Neural progenitor cell (in vitro differentiated cells): ENCODE measurements at places on chromosomes 5 and 9.
A peak's percentile ranks its signal among the peaks of the same experiment; 100 is the strongest.

DNA sequence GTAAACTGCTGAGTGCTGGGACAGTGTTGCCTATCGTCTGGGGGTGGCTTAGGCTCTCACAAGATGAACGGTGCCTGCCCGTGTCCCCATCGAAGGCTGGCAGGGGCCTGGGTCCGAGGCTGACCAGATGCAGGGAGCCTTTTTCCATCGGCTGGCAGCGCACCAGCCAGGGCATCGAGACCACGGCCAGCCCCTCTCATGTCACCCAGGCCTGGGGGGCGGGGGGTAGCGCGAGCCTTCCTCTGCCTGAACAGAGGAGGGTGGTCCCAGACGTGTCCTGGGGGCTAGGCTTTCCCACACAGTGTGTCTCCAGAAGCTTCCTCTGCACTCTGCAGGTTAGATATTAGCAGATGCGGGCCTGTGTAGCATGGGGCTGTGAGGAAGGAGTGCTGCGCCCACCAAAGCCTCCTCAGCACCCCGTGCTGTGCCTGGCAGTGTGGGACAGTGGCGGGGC, 17.3 kb downstream of the FGD3 start:
- peaks cover 14% of the 10 kb centered on the region for H3K4me1 ChIP-seq
- DNase-seq, result no peak
- H3K27me3 ChIP-seq, result no peaks in the 10 kb centered on the region

DNA sequence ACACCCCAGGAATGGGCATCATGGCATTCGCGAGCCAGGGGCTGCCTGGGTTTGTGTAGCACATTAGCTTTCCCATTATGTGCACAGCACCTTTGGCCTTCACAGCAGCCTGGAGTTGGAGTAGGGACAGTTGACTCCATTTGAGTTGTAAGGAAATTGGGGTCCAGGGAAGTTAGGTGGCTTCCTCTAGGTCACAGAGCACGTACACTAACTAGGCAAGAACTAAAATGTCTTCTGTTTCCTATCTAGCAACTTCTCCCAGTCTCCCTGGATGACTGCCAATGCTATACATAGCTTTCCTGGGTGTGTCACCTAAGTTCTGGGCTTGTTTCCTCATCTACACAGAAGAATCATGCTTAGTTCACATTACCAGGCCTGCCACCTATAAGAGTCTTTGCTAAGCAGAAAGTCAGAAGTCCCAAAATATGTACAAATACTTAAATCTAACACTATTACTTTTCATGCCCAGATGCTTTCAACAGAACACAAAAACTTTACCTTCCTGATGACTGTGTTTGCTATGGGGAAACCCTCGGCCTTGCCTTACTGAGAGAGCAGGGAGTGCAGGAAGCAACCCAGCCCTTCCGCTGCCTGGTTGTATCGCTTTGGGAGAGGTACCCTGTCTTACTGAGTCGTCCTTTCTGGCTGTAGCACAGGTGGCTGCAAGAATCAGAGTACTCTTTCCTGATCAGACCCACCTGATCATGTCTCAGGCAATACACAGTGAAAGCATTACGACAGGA, 12.0 kb downstream of the MACROH2A1 start:
- H3K27me3 ChIP-seq, result no peaks in the 10 kb centered on the region
- DNase-seq, result no peak
- H3K4me3 ChIP-seq, result no peak overlapping the region
- H3K36me3 ChIP-seq, result no peaks in the 10 kb centered on the region
- H3K27ac ChIP-seq, result no peak overlapping the region

GRCh38 chr5:175021321-175021720, 296.9 kb downstream of the MSX2 start:
- H3K4me1 ChIP-seq, result no peaks in the 10 kb centered on the region
- no peak for DNase-seq

GRCh38 chr5:103374473-103374963, 116.0 kb downstream of the MACIR start:
- H3K4me3 ChIP-seq, result no peak overlapping the region
- H3K36me3 ChIP-seq, result no peaks in the 10 kb centered on the region
- no peak overlapping the region for H3K27ac ChIP-seq
- peaks cover 3% of the 10 kb centered on the region for H3K4me1 ChIP-seq

GRCh38 chr5:157613385-157614245, 38.0 kb upstream of the ADAM19 start:
- no peaks in the 10 kb centered on the region for H3K4me1 ChIP-seq
- no peaks in the 10 kb centered on the region for H3K36me3 ChIP-seq
- H3K4me3 ChIP-seq, result no peak overlapping the region
- no peak overlapping the region for H3K27ac ChIP-seq
- H3K27me3 ChIP-seq, result no peaks in the 10 kb centered on the region

GRCh38 chr5:51397996-51398395, 14.7 kb downstream of the ISL1 start:
- peaks cover 100% of the 10 kb centered on the region for H3K27me3 ChIP-seq
- DNase-seq, result peak; percentile 62
- no peak overlapping the region for H3K4me3 ChIP-seq
- no peaks in the 10 kb centered on the region for H3K36me3 ChIP-seq
- H3K4me1 ChIP-seq, result peaks cover 27% of the 10 kb centered on the region

- no peak overlapping the region for H3K4me3 ChIP-seq
- H3K27me3 ChIP-seq, result no peaks in the 10 kb centered on the region
- H3K27ac ChIP-seq, result no peak overlapping the region
- H3K4me1 ChIP-seq, result no peaks in the 10 kb centered on the region
- DNase-seq, result no peak
- H3K36me3 ChIP-seq, result no peaks in the 10 kb centered on the region
Measured at GRCh38 chr9:132638240-132638639, 31.5 kb downstream of the DDX31 start.

GRCh38 chr5:79853028-79853427, 138.0 kb downstream of the MTX3 start:
- no peak overlapping the region for H3K27ac ChIP-seq
- H3K36me3 ChIP-seq, result no peaks in the 10 kb centered on the region
- no peak overlapping the region for H3K4me3 ChIP-seq
- H3K4me1 ChIP-seq, result peaks cover 25% of the 10 kb centered on the region
- no peak for DNase-seq

DNA sequence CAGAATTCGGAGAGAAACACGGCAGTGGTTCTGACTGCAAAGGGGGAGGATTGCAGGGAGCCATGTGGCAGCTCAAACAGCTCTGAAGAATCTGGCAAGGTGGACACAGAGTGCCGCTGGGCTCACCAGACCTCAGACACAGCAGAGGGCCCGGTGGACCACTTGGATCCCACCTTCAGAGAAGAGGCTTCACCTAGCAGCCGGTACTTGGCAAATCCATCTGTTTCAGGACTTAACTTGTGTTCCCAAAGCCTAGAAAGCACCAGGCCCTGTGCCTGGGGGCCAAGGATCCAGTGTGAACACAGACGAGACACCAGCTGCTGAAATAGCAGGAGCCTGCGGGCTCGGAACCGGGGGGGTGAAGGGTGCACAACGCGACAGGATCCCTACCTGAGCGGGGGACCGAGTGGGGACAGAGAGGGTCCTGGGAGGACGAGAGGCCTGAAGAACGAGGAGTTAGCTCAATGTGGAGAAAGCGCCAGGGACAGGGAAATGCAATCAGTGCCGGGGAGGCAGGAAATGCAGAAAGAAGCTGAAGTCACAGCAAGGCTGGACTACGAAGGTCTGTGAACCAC, 44.6 kb downstream of the BTNL9 start:
- no peaks in the 10 kb centered on the region for H3K36me3 ChIP-seq
- H3K4me1 ChIP-seq, result no peaks in the 10 kb centered on the region
- DNase-seq, result no peak
- no peak overlapping the region for H3K27ac ChIP-seq
- H3K4me3 ChIP-seq, result no peak overlapping the region

- no peaks in the 10 kb centered on the region for H3K36me3 ChIP-seq
- peaks cover 12% of the 10 kb centered on the region for H3K4me1 ChIP-seq
- H3K27ac ChIP-seq, result no peak overlapping the region
- H3K4me3 ChIP-seq, result no peak overlapping the region
- H3K27me3 ChIP-seq, result no peaks in the 10 kb centered on the region
- no peak for DNase-seq
Measured at GRCh38 chr9:134186471-134187109, 22.2 kb upstream of the RNU6ATAC start.

GRCh38 chr5:120088836-120089235, 375.3 kb upstream of the PRR16 start:
- H3K4me3 ChIP-seq, result no peak overlapping the region
- H3K27me3 ChIP-seq, result no peaks in the 10 kb centered on the region
- H3K4me1 ChIP-seq, result no peaks in the 10 kb centered on the region
- no peak overlapping the region for H3K27ac ChIP-seq
- DNase-seq, result no peak

DNA sequence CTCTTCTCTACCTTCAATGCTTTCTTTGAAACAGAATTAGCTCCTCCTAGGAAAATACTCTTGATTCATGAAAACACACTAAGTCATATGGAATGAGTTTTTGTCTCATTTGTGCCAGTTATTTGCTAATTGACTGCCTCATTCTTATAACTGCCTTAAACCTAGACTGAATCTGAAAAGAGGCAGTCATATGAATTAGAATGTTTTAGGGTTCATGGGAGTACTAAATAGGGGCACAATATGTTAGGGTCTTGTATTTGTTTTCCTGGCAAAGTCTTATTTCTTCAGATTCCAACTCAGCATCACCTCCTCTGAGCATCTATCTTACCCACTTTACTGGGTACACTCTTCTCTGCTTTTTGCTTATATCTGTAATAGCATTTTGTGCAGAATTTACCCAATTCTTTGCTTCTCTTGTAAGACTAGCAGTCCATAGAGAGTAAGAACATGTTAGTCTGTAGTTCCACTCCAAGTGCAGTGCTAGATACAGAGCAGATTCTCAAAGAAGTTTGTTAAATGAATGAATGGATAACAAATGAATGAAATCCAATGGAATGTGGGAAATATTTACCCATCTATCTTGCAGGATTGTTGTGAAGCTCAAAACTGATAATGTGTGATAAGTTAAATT, 43.9 kb upstream of the ALDH1A1 start:
- no peak overlapping the region for H3K4me3 ChIP-seq
- H3K4me1 ChIP-seq, result no peaks in the 10 kb centered on the region
- H3K27ac ChIP-seq, result no peak overlapping the region
- H3K27me3 ChIP-seq, result no peaks in the 10 kb centered on the region
- no peak for DNase-seq

DNA sequence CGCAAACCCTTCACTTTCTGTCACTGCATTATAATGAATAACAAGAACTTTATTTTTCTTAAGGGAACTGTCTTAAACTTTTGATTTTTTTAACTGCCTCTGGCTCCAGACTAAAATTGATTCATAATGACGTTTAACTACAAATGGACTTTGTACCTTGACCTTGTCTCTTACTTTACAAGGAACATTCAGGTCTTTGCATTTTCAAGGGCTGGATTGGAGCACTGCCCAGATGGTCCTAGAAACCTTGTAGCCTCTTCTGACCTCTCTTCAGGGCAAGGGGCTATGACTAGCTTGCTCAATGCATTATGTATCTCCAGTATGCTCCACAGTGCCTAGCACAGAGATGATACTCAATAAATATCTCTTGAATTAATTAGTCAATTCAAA, 612.6 kb upstream of the CLINT1 start:
- H3K27me3 ChIP-seq, result no peaks in the 10 kb centered on the region
- H3K4me1 ChIP-seq, result peaks cover 3% of the 10 kb centered on the region
- no peaks in the 10 kb centered on the region for H3K36me3 ChIP-seq
- no peak overlapping the region for H3K4me3 ChIP-seq
- H3K27ac ChIP-seq, result no peak overlapping the region
- no peak for DNase-seq

- H3K36me3 ChIP-seq, result no peaks in the 10 kb centered on the region
- H3K4me1 ChIP-seq, result peaks cover 9% of the 10 kb centered on the region
- H3K4me3 ChIP-seq, result no peak overlapping the region
- H3K27me3 ChIP-seq, result no peaks in the 10 kb centered on the region
- H3K27ac ChIP-seq, result no peak overlapping the region
Measured at GRCh38 chr5:95426227-95426626, 35.1 kb downstream of the FAM81B start.

DNA sequence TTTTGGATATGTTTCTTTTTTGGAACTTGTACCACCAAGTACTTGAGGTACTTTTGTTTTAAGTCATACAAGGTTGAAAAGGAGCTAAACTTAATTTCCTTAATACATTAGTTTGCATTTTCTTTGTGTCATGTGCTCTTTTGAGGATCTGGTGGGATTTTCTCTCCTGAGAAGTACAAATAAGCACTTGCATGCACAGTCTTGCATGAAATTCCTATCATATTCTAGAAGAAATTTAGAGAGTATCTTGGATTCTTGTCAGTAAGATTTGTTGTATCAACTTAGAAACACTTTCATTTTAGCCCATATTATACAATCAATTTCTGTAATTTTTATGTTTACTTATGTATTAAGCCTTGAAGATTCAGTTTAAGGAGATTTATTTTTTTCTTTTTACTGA, 64.9 kb downstream of the CCNH start:
- no peak for DNase-seq
- peaks cover 15% of the 10 kb centered on the region for H3K36me3 ChIP-seq
- no peaks in the 10 kb centered on the region for H3K27me3 ChIP-seq
- H3K27ac ChIP-seq, result no peak overlapping the region
- H3K4me3 ChIP-seq, result no peak overlapping the region
- H3K4me1 ChIP-seq, result no peaks in the 10 kb centered on the region

DNA sequence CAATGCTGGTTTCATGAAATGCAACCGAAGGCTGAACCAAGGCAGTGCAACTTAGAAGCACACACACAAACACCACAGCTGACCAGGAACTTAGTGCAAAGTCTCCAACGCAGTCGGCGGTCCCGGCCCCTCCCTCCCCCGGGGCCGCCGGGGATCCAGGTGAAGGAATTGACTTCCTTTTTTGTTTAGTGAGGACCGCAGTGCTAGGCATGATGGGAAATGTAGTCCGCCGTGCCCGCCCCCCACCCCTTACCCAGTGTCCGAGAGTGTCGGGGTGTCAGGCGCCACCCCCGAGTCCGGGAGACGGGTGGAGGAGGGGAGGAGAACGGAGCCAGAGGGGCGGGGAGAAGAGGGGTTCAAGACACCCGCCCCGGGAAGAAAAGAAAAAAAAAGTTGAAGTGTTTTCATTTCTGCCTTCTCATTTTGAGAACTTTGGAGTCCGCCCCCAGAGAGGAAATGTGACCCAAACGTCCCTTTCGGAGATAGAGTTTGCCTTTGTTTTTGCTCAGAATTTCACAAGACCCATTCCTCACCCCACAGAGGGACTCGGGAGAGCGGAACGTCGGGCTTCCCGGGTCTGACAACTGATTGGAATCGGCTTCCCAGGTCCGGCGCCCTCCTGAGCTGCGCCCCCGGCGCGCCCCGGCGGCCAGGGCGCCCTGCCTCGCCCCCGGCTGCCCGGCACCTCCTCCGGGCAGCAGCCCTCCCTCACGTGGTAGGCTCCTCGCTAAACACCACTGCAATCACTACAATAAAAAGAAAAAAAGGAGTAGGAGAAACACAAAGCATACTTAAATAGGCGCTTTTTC, 2.0 kb downstream of the IER5L start:
- no peaks in the 10 kb centered on the region for H3K36me3 ChIP-seq
- peak; percentile 92 for DNase-seq
- no peak overlapping the region for H3K27ac ChIP-seq
- peaks cover 30% of the 10 kb centered on the region for H3K27me3 ChIP-seq

- no peaks in the 10 kb centered on the region for H3K27me3 ChIP-seq
- no peak for DNase-seq
- no peaks in the 10 kb centered on the region for H3K4me1 ChIP-seq
- H3K36me3 ChIP-seq, result peaks cover 24% of the 10 kb centered on the region
- no peak overlapping the region for H3K4me3 ChIP-seq
Measured at GRCh38 chr5:109775130-109775529, 85.4 kb downstream of the MAN2A1 start.

- H3K27ac ChIP-seq, result no peak overlapping the region
- no peak overlapping the region for H3K4me3 ChIP-seq
- no peaks in the 10 kb centered on the region for H3K36me3 ChIP-seq
- no peaks in the 10 kb centered on the region for H3K27me3 ChIP-seq
- DNase-seq, result no peak
- H3K4me1 ChIP-seq, result no peaks in the 10 kb centered on the region
Measured at GRCh38 chr5:110506378-110506777, 220.1 kb downstream of the TMEM232 start.
